Fibroblast of skin of right quadriceps (primary cell): ENCODE measurements at places on chromosomes 7 and 10.

GRCh38 chr10:133283931-133284330 is 7.3 kb upstream of the ADAM8 start:
- no peak for DNase-seq

- peak; percentile 1 for DNase-seq
These were observed 142.6 kb upstream of the CDC14C start for GRCh38 chr7:48781752-48782151.

DNA sequence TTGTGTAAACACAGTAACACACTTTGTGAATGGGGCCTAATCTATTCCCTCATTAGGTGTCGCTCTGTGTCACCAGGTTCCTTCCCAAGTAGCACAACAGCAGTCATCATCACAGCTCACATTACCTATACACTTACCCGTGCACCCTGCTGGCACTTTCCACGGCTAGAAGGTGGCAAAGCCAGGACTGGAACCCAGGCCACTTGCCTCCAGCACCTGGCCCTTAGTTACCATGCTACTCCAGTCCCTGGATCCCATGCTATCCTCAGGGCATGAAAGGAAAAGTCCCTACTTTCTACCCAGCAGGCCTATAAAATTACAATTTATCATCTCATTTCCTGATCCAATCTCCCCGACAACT is 18.4 kb downstream of the SMURF1 start:
- no peak for DNase-seq

DNA sequence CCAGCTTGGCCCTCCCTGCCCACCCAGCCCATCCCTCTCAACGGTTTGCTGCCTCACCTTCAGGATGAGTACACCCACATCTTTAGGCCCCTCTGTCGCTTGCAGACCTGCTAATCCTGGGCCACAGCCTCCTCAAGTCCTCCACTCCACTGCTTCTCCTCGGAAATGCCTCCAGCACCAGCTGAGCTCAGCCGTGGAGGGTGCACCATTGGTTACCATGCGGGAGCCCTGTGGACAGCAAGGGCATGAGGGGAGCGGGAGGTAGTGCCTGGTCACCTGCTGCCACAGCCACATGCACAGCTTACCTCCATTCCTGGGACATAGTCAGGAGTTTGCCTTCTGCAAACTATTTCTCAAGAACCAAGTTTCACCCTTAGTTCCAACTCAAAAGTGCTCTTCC is 286.3 kb upstream of the ZMIZ1 start:
- no peak for DNase-seq

DNA sequence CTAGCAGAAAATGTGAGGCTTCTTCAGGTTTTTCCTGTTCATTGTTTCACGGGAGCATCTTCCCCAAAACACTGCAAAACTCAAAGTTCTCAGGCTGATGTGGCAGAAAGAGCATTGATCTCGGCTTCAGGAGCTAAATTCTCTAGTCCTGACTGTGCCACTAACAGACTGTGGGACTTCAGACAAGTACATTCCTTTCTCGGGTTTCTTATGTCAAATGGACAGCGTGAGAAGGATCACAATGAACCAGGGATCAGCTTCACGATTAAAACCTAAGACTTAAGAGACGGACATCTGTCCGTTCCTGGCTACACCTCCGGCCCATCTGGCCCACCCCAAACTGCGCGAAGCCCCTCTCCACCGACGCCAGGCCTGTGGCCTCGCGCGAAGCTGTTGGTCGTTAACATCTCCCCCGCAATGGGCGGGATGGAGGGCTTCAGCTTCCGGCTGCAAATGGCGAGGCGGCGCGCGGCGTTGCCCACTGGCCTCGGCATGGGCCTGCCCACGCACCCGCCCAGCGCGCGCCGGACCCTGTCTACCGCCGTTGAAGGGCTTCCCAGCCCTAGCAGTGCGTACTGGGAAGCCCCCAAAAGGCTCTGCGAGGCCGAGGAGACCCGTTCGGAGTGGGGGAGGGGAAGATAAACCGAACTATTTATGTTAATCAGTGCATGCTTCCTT is 549 bp upstream of the DDX50 start:
- no peak for DNase-seq

- DNase-seq = no peak
These were observed 69.7 kb upstream of the ANTXRL start for GRCh38 chr10:46216836-46217751.

GRCh38 chr7:130566898-130567280 is 75.0 kb downstream of the MEST start:
- no peak for DNase-seq

GRCh38 chr10:101444058-101444898 is 90.3 kb downstream of the BTRC start:
- DNase-seq = no peak

DNA sequence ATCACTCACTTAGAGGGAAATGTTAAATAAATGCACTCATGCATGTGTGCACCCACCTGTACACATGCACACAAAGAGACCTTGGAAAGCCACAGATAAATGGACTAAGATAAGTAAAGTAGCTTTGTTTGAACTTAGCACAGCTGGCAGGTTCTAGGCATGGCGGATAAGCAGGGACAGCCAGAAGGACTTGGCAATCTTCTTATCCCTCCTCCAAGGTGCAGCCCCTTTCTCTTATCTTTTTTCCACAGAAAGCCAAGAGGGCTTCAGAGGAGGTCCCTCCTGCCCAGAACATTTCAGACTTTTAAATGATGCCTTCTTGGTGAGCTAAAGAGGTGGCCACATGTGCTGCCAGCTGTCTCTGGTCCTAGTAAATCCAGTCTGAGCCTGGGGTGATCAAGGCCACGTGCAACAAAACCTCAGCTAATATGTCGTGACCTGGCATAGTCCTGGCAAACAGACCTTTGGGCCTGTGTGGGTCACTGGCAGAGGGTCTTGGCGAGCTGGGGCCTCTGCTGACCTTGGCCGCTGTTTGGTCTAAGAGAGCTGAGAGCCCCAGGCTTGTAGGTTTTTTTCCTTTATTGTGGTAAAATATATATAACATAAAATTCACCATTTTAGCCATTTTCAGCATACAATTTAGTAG is 43.2 kb upstream of the SLC35B4 start:
- DNase-seq = no peak

GRCh38 chr7:151599401-151600227 is 79.9 kb upstream of the RHEB start:
- peak; percentile 95 for DNase-seq

GRCh38 chr10:839550-840205 is 91.8 kb downstream of the LARP4B start:
- DNase-seq = no peak

DNA sequence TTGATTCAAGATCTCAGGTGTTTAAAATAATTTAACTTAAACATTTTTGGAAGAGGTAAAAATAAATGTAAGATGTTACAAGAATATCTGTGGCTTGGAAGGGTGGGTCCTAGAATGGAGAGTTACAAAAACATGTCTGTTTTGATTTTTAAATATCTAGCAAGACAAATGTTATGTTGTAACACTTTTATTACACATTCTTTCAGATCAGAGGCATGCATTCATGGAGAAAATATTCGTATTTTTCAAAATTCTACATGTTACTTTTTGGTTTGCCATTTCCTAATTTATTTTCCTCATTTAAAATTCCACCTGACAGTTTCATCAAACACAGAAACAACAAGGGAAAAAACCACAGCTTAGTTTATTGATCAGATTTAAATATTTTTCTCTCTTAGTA is 10.0 kb downstream of the WBP1L start:
- no peak for DNase-seq

DNA sequence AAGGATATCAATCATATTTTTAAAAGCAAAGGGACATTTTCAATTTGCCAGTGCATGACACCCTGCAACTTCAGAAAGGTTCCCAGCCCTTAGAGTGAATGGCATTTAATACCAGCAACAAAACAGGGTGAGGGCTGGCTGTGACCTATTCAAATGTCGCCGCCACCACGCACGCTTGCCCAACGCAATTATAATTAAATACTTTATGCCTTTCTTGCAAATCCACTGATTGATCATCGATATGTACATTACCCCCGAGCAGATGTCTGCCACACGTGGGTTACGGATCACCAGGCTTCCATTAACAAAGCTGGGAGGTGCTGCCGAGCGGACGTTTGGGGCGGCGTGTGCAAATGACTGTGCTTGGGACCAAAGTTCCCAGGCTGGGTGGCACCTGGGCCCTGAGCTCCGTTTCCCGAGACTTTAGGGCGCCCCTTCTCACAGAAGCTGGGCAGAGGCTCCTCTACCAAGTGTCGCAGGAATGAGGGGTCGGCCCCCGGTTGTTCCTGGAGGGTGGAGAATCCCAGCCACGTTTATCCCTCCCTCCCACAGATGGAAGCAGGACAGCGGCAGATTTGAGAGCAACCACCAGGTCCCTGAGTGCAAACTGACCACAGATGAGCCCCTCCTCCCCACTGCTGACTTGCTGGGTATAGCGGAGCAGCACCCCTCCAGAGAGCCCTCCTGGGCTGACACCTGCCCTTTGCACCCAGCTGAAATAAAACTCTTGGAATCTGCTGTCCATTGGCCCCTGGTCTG is 3.9 kb downstream of the FOXL3 start:
- no peak for DNase-seq
